ENCODE measurements at places on chromosomes 1 and 21. TPM values are rescaled to one million over a fixed set of nuclear protein-coding genes. Genes with fewer than 3 reads are reported as not detected.
A peak's percentile ranks its signal among the peaks of the same experiment; 100 is the strongest.

CD34 gene
- 42.1 TPM for total RNA-seq

SGIP1 gene
- total RNA-seq: 23.0 TPM

DNA sequence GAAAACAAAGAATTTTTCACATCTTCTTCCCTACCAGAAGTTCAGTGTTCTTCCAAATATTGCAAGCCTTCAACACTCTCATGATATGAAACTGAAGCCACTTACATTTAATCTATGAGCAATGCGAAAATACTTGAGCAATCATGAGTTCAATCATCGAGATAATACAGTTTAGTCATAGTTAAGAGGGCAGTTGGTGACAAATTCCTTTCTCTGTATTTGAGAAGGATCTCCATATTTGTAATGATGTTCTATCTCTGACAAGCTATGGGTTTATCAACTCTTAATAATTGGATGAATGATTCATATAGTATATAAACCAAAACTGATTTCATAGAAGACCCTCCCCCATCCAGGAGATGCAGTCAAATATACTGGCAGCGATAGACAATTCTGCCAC is 29.7 kb upstream of the PYHIN1 start:
- DNase-seq: no peak

HFM1 gene
- total RNA-seq: 25.3 TPM

GRCh38 chr1:221449801-221450470 is 292.0 kb downstream of the DUSP10 start:
- DNase-seq: no peak

RGS18 gene
- total RNA-seq: 2.3 TPM

- no peak for DNase-seq
Observed at GRCh38 chr1:53628286-53628955, 110.5 kb downstream of the GLIS1 start.

DNA sequence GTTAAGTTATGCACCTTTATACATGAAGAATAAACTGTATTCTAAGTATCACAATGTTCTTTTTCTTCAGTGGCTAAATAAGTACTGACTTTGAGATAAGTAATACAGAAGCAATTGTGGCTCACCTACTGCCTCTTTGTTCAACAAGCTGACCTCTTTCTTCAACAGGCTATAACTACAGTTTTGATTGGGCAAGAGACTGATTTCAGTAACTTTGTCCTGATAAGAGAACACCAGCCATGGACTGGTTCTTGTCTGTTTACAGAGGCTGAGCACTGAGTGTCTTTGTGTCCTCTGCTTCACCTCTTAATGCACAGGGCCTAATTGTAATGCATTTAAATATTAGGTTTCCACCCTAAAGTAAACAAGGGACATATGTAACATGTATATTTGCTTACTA is 34.6 kb upstream of the PDE4B start:
- no peak for DNase-seq

GRCh38 chr1:244846653-244847052 is 11.2 kb downstream of the COX20 start:
- DNase-seq: no peak

FALEC gene
- not detected for total RNA-seq

DNA sequence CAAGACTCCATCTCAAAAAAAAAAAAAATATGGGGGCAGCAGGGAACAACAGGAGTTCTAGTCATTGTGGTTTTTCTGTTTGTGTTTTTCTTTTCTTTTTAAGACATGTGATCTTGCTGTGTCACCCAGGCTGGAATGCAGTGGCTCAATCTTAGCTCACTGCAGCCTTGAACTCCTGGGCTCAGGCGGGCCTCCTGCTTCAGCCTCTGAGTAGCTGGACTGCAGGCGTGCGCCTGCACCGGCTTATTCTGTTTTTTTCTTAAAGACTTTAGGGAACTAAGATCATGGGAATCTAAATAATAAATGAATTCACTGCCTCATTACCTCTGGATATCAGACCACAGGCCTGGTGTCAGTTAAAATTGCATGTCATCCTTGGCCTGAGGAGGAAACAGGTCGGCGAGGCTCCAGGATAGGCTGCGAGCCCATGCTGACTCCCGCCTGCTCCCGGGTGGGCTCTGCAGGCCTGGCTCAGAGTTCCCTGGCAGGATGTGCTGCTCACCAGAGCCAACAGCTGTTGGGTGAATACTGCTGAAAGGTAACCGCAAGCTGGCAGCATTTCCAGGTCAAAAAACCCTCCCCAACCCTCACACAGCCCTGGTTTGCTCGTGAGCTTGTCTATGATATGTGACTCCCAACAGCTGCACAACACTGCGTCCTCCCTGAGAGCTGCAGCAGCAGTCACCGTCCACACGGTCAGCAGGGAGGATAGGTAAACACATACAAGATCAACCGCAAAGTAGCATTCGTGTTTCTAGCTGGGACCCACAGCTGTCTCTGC is 58.1 kb downstream of the SCCPDH start:
- DNase-seq: no peak

DNA sequence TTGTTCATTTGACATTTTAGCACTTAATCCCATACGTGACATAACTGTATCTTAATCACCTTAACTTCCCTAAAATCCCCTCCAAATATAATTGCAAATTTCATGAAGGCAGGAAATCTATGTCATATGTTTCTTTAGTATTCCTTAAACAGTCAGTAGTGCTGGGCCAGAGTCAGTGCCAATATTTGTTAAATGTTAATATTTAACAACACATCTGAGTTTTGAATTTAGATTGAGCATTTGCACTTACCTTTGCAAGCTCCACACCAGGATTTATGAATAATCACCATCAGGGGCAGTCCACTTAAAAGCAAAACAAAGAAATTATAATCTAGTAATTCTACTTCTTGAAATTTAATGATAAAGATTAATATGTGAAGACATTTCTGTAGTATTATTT is 5.3 kb downstream of the KTI12 start:
- no peak for DNase-seq

ECM1 gene
- total RNA-seq: 12.4 TPM

GRCh38 chr21:17660452-17660851 is 47.8 kb upstream of the BTG3 start:
- DNase-seq: no peak

LRRC40 gene
- total RNA-seq: 37.3 TPM

OR2L13 gene
- total RNA-seq: not detected

DNA sequence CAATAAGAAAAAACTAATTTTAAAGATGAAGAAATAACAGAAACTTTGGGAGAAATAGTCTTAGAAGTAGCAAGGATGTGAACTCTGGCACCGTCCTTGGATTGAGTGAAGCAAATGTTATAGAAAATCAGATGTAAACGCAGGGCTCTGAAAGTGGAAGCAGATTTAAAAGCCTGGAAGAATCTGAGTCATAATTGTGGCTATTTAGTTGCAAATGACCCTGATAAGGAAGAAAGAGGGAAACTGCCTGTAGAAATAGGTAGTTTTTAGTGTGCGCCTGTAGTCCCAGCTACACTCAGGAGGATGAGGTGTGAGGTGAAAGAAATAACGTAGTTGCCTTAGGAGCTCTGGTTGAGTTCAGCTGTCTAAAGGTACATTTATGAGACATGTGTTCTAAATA is 101.0 kb downstream of the NGF start:
- no peak for DNase-seq

GRCh38 chr21:45074818-45075595 is 627 bp downstream of the ADARB1 start:
- no peak for DNase-seq

DNA sequence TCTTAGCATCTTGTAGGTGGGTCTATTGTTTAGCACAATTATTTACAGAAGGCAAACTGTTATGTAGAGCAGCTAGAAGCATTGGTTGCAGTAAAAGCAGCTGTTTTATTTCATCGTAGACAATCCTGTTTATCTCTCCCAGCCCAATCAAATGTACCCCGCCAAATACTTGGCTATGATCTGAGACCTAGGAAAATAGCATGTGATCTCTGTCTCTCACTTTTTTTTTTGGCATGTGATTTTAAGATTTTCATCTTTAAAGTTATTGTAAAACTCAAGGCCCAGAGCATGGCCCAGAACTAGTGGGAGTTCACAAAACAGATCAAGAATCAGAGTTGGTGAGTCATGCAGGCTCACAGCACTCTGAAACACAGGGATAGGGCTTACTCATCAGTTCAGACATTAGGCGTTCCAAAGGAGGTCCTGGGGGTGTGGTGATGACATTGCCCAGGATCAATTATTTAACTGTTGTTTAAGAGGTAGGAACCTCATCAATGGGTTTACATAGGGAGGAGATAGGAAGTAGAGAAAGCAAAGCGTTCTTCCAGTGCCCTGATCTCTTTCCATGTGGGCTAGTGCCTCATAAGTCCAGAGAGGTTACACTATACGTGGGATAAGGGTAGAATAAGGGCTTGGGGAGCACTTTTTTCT is 40.2 kb downstream of the TBX19 start:
- peak; percentile 54 for DNase-seq

- DNase-seq: no peak
Observed at GRCh38 chr1:42748461-42749410, 8.7 kb upstream of the CLDN19 start.

DNA sequence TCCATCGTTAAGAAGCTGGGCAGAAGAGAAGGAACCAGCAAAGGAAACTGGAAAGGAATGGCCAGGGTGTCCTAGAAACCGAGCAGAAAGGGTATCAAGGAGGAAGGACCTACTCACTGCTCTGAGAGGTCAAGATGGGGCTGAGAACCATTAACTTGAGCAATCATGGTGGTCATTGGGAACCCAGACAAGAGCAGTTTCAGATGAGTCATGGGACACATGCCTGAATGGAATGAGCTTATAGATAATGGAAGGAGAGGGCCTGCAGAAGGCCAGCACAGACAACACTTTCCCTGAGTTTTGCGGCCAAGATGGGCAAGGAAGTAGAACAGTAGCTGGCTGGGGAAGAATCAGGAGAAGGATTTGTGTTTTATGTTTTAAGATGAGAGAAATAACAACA is 383.2 kb downstream of the KIF26B start:
- no peak for DNase-seq

GRCh38 chr1:115757326-115757725 is 11.2 kb downstream of the CASQ2 start:
- DNase-seq: no peak

DNA sequence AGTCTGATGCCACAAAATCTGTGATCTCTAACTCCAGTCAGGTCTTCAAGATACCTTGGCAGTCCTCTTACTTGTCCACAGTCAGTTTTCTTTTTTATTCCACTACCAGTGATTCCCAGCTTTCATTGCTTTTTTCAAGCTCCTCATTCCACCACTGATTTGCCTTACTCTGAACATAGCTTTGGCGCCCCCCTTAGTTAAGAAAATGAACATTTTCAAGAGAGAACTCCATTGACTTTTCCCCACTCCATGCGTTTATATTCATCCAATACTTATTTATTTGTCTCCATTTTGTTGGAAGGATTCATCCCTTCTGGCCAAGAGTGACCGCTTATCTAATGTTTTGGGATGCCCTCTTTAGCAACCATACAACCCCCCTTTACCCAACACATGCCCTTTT is 33.9 kb upstream of the IPO9 start:
- DNase-seq: no peak

DNA sequence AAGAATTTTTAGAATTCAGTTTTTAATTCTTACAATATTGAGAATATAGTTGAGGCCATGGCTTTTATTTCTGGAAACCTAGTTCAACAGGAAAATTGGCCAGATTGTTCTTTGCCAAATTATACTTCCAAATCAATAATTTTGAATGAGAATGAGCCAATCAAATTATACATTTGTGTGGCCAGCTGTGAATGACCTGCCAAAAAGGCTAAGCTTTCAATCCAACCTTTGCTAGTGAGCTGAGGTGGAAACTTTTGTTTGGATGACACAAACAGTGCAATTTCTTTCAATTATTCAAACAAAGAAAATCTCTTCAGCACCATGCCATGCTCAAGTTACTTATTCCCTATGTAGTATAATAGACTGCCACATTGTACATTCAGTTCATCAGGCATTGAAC is 167.8 kb downstream of the PATJ start:
- no peak for DNase-seq

NTNG1 gene
- total RNA-seq: not detected

DENND2D gene
- 6.1 TPM for total RNA-seq

PCNX2 gene
- 36.2 TPM for total RNA-seq

GRCh38 chr1:162357681-162358266 is 18.9 kb downstream of the SPATA46 start:
- no peak for DNase-seq

- DNase-seq: no peak
Observed at GRCh38 chr1:35881850-35882273, 1.1 kb upstream of the AGO1 start.

- DNase-seq: no peak
Observed at GRCh38 chr1:22790232-22791008, 79.8 kb downstream of the EPHB2 start.

- DNase-seq: no peak
Observed at GRCh38 chr1:232602622-232603021, 27.3 kb downstream of the SIPA1L2 start.

DNA sequence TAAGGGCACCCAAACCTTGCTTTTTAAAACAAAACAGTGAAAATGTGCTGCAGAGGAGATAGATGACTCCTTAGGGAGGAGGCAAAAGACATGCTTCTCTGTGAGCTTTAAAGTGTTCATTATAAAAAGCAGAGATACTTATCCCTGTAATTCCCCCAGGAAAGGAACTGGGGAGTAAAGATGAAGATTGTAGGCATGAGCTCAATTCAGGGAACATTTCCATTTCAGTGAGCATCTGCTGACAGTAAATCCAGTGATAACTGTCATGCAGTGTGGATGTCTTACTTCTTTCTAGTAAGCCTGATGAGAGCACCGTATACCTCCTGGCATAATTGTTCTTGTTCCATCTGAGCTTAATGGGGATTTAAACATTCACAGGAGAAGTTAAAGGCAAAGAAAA is 1296.5 kb downstream of the MRPL39 start:
- no peak for DNase-seq

TDRD5 gene
- total RNA-seq: not detected

DNA sequence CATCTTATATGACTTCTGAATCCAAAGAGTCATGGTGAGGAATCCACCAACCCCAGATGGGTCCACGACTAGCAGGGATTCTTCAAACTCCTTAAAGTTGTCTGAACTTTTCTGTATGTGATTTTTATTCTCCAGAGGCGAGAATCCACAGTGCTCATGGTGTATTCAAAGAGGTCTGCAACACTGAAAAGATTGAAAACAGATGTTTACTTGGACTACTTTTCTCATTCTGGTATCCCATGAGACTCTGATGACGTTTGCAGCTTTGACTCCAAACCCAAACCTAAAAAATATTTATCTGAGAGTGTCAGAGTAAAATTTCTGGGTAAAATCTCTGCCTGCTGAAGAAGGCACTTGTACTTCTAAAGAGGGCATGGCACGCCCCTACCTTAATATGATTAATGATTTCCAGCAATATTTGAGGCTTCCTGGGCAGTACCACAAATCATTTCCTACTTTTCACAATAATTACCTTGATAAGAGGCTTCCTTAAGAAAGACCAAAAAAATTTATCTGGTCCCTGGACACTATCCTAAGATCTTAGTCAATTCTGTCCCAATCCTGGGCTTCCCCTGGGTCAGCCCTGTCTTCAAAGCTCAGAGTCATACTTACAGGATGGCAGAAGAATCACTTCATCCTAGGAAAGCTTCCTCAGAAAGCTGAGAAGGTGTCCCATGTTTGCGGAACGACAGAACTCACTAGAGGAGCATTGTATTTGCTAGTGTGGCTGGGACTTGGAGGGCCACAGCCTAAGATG is 76.5 kb upstream of the MAP10 start:
- peak; percentile 23 for DNase-seq

TMEM51 gene
- total RNA-seq: 9.9 TPM
